Activated naive CD8-positive, alpha-beta T cell treated with anti-CD3 and anti-CD28 coated beads, Interleukin-2, amount 50 U/mL, for 24 hours (primary cell): ENCODE measurements at places on chromosomes 3 and 15.

DNA sequence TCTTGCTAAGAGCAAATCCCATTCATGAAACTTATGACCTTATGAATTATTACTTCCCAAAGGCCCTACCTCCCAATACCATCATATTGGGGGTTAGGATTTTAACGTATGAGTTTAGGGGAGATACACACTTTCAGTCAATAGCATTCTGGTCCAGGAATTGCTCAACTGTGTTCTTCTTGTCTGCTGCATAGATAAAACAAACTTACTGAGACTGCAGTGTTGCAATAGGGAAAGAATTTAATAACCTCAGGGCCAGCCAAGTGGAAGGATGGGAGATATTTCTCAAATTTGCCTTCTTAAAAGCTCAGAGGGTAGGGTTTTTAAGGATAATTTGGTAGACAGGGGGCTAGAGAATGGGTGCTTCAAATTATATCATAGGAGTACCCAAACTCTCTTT, 625.8 kb downstream of the OTOL1 start:
- DNase-seq: no peak

DNA sequence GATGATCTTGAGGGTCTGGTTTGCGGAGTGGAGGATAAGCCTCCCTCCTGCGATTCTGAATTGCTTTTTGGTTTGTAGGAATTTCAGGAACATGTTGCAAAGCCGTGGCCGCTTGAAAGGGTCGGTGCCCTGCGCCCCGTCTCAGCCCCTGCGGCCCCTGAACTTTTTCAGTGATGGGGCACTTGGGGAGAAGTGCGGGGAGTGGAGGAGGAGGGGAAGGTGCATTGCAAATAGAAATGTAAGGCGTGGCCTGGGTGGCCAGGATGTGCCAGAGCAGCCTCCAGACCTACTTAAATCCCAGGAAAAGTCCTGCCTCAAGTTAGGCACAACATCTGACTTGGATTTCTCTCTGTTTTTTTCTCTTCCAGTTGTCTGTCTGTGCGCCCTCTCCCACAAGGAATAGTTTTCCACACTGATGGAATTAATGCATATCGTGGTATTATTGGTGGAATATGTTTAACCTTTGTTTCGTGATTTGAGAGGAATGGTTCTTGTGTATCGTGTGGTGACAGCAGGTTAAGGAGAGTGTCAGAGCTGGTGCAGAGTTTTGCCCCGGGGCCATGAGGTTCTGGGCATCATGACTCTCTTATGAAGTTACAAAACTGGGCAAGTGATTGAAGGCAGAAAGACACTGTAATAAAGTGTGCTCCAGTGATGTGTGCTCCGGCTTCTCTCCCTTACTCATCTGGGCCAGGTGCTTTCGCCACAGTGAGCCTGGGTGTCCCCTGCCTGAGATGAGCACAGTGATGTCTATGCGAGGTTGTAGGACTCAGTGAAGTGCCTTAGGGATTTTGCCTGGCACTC, 153.8 kb downstream of the PGPEP1L start:
- DNase-seq: no peak

GRCh38 chr3:122443090-122443489, 27.2 kb upstream of the WDR5B start:
- no peak for DNase-seq

DNA sequence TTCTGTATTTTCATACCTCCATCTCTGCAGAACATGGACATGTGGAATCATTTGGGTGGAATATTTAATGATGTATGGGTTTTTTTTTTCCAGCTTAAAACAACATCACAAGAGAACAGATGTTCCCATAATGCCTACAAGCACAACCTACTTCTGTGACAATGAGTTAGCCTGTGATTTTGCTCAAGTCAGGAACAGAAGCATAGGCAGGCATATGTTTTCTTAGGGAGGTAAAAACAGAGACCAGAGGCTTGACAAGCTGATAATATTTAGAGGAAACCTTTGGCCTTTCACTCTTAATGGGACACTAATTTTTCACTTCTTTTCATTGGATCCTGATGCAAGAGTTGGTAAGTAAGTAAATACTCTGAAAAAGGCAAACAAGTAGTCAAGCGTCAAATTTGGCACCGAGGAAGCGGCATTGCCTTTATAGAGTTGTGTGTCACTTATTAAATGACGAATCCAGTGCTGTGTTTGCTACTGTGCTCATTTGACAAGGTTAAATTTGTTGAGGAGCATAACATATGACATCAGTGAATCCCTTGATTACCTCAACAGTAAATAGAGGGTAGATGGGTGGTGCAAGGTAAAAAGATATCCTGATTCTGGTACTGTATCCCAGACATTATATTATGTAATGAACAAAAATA, 66.7 kb upstream of the RBMS3 start:
- no peak for DNase-seq

DNA sequence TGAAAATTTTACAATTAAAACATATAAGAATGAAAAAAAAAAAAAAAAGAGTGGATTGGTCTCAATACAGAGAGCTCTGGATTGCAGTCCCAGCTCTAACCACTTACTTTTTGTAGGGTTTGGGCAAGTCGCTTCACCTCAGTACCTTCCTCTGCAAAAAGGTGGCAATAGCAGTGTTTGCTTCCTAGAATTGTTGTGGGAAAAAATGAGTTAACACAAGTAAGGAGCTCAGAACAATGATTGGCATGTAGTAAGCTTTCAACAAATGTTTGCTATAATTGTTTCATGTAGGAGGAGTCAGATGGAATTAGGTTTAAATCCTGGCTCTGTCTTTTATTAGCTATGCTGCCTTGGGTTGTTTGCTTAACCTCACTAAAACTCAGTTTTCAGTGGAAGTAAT, 425.2 kb upstream of the TBL1XR1 start:
- no peak for DNase-seq

DNA sequence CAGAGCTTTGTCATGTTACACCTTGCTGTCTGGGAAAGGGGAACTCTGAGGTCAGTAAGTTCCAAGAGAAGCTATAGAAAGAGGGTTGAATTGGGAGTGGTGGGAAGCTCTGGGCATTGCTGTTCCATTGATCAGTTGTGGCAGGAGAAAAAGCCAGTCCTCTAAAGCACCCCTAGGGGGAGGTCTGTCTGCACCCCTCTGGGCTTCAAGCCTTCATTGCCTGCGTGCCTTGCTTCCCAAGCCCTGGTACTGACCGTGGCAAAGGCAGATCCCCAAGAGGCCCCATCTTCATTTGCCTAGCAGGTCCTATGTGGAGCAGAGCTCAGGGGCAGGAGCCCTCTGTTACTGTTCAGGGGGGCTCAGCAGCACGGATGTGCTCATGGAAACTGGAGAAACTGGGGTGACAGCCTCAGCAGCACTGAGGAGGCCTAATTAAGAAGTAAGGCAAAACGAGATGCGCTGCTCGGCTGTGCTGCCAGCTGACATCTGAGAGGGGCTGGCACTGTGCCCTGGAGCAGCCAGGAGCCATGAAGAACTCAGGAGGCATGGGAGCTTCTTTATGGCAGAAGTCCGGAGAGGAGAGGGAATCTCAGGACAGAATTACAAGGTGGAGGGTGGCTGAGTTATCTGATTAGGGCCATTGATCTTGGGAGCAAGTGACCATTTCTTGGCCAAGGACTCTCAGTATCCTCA, 270.9 kb downstream of the RPLP1 start:
- no peak for DNase-seq

GRCh38 chr3:128449111-128449638, 17.5 kb downstream of the DNAJB8 start:
- no peak for DNase-seq

DNA sequence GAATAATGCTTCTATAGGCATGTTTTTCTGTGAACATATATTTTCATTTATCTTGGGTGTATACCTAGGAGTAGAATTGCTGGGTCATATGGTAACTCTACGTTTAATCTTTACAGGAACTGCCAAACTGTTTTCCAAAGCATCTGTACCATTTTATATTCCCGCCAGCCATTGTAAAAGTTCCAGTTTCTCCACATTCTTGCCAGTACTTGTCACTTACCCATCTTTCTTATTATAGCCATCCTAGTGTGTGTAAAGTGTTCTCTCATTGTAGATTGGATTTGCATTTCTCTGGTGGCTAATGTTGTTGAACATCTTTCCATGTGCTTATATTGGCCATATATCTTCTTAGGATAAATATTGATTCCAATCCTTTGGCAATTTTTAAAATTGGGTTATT, 31.2 kb upstream of the CFAP20DC start:
- DNase-seq: no peak

DNA sequence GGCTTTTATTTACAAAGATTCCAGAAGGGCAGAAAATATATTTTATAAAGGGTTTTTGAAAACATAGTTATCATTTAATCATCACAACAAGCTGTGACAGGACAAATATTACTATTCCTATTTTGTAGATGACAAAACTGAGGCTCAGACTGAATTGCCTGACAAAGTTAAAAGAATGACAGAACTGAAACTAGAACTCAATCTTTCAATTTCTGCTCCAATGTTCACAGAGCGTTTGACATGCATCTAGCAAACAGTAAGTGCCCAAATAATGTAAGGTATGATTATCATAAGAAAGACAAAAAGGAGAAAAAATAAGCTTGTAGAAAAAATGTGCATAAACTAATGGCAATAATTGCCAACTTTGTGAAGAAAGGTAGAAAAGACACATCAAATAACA, 61.9 kb downstream of the SCAPER start:
- DNase-seq: no peak

- no peak for DNase-seq
These were observed 44.1 kb downstream of the LIPC start for GRCh38 chr15:58475573-58476524.

GRCh38 chr3:56251343-56251945, 216.8 kb downstream of the ERC2 start:
- DNase-seq: peak; percentile 10

DNA sequence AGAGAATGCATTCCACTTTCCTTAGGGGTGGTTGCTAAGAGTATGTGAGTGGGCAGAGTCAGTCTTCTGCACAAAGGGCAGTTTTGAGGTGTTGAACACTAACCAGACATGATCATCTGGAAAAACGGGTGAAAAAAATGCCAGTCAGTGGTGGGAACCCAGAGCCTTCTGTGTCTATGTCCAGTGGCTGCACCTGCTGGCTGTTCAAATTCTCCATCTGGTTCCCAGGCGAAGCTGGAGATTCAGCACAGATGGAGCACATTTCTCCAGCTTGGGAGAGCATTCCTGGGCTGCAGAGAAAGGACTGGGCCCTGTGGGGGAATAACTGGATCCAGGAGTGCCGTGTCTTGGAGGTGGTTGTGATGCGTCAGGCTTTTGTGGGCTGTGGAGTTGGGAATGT, 74.1 kb downstream of the TRAK1 start:
- DNase-seq: no peak

GRCh38 chr3:143637133-143637532, 211.1 kb downstream of the SLC9A9 start:
- no peak for DNase-seq

- no peak for DNase-seq
These were observed 236.2 kb downstream of the ITPR1 start for GRCh38 chr3:4729061-4729973.

GRCh38 chr3:32498252-32498651, 4.4 kb downstream of the CMTM6 start:
- no peak for DNase-seq

GRCh38 chr3:141940194-141940776, 63.8 kb downstream of the ATP1B3 start:
- peak; percentile 58 for DNase-seq

GRCh38 chr15:22903961-22904534, 65.6 kb downstream of the NIPA2 start:
- DNase-seq: no peak

DNA sequence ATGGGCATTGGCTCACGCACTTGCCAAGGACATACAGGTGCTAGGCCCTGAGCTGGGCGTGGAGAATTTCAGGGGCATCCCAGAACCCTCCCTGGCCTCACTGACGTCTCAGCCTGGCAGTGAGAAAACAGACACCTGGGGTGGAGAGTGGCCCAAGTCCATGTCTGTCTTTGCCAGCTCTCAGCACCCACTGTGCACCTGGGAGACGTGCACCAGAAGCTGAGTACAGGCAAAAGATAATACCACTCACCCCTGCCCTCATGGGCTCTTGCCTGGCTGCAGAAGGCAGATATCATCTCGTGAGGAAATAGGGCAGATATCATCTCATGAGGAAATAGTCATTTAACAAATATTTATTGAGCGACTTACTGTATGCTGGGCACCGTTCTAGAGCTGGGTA, 8.0 kb downstream of the LOXL1 start:
- no peak for DNase-seq

- DNase-seq: peak; percentile 50
These were observed 1.4 kb downstream of the ACVR2B start for GRCh38 chr3:38454884-38455638.

- no peak for DNase-seq
These were observed 208.7 kb upstream of the LRIG1 start for GRCh38 chr3:66709532-66709931.

DNA sequence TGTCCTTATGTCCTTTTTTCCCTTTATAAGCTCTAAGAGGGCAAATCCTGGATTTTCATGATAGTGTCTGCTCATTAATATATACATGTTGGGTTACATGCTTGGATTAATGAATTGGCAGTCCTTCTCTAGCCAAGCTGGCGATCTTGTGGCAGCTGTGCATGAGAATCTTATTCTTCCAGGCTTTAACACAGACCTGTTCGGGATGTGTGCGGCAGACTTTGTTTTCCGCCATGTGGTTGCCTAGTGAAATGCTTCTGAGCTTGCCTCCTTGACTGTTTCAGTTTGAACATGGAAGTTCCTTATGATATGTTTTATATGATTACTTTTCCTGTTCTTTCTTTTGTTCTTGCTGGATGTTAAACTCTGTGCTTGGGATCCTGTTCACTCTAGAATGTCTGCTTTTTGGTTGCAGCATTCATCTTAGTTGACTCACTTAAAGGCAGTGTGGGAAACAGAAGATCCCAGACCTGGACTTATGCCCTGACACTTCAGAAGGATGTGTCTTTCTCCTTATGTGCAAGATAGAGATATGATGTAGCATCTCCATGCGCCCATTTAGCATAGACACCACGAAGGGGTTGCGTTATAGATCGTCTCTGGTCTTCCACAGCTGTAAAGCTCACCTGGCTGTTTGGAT, 7.2 kb downstream of the CHCHD6 start:
- no peak for DNase-seq

- DNase-seq: no peak
These were observed 206.1 kb downstream of the SV2B start for GRCh38 chr15:91306144-91306543.

- DNase-seq: no peak
These were observed 3.3 kb upstream of the TM6SF1 start for GRCh38 chr15:83104141-83104540.

- peak; percentile 0 for DNase-seq
These were observed 1.5 kb downstream of the MYL3 start for GRCh38 chr3:46861605-46862368.

- no peak for DNase-seq
These were observed 469.1 kb downstream of the SOX2 start for GRCh38 chr3:182180654-182181385.

DNA sequence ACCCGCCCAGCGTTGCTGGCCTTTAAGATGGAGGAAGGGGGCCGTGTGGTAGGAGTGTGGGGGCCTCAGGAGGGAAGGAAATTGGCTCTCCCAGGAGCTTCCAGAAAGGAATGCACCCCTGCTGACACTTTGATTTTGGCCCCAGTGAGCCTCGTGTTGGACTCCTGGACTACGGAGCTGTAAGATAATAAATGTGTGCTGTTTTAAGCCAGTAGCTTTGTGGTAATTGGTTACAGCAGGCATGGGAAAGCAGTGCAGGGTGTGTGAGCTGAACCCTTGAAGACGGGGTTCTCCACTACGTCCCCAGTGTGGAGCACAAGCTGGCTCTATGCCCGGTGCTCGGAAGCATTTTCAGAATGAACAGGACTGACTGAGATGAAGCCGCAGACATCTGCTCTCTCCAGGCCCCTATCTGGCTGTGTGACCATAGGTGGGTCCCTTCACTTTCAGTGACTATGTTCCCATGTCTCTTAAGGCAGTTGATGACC, 22.9 kb upstream of the CGNL1 start:
- no peak for DNase-seq

- DNase-seq: no peak
These were observed 9.4 kb upstream of the BUB1B start for GRCh38 chr15:40151499-40151898.
